Sigmoid colon (tissue), 7 donors: ENCODE measurements at places on chromosomes 7 and 10.
A peak's percentile ranks its signal among the peaks of the same experiment; 100 is the strongest.

- no peak for DNase-seq
These were observed 1.9 kb downstream of the DHX32 start for GRCh38 chr10:125878957-125879835.

- no peak for DNase-seq
These were observed 108.0 kb upstream of the YAE1 start for GRCh38 chr7:39458061-39458745.

DNA sequence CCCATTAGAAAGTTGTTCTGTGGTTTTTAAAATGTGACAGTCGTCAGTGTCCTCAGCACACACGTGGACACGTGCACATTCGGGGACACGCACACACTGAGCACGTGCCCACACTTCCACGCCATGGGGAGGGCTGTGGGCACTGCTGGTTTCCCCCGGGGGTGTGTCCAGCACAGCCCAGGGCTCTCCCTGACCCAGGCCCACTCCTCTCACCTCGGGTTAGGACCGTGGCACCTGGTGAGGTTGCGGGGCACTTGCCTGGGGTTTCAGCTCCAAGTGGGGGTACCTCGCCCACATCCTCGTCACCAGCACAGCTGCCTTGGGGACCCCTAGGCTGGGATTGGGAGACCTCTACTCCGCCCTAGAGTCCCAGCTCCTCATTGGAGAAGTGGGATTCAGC is 20.7 kb downstream of the GET4 start:
- DNase-seq = no peak

DNA sequence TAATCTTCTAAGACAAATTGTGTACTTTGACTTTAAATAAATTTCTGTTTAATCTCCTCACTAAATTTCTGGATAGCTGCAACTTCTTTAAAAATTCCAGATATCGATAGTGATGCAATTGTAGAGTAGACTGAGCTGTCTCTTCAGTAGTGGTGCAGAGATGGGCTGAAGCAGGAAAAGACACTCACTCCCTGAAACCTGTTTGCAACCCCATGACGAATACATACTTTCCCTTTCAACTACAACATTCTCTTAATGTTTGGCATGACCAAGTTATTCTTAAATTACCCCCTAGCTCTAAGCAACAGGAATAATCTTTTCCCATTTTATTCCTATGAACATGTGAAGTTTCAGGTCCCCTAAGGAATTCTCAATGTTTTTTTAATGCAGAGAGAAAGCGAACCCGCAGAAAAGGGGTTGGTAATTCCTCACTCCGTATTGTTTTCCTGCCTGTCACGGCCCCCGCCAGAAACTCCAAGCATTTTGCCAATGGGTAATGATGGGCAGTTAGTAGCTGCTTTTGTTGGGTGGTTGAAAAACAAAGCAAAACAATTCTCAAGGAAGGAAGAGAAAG is 1.3 kb downstream of the THSD7A start:
- DNase-seq = no peak

- peak; percentile 61 for DNase-seq
These were observed 44.9 kb upstream of the CHST15 start for GRCh38 chr10:124138195-124138882.

DNA sequence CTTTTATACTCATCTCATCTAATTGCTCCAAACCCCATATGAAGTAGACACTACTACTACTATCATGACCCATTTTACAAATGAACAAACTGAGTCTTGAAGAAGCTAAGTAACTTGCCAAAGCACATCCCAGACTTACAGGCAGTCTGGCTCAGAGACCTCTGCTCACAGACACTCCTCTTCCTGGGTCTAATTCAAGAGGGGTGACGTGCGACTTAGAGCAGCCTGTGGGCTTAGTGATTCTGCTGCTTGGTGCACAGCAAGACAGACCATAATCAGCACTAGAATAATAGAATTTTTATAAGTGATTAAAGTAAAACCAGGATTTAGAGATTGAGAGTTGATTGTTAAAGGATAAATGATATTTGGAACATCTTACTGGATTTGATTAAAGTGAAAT is 750.8 kb downstream of the AUTS2 start:
- no peak for DNase-seq

DNA sequence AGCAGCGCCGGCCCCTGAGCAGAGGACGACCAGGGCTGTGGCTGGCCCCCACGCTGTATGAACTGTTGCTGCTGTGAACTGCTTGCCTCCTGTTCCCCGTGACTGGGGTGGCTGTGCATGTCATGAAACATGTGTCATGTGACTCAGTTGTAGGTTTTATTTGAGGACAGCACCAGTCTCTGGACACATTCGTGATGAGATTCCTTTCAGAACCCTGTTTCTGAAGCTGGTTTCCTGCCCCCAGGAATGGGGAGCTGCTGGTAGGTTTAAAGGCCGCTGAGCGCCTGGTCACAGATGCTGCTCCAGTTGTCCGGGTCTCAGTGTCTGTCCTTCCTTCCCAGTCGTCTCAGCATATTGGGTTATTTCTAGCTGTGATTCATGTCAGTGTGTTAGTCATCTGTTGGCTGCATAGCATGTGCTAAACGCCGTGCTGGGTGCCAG is 79.1 kb upstream of the PPIF start:
- no peak for DNase-seq

- DNase-seq = peak; percentile 61
These were observed 113.1 kb downstream of the INPP5A start for GRCh38 chr10:132650611-132651250.

- DNase-seq = no peak
These were observed 54.7 kb upstream of the CCNJ start for GRCh38 chr10:95988702-95989101.

DNA sequence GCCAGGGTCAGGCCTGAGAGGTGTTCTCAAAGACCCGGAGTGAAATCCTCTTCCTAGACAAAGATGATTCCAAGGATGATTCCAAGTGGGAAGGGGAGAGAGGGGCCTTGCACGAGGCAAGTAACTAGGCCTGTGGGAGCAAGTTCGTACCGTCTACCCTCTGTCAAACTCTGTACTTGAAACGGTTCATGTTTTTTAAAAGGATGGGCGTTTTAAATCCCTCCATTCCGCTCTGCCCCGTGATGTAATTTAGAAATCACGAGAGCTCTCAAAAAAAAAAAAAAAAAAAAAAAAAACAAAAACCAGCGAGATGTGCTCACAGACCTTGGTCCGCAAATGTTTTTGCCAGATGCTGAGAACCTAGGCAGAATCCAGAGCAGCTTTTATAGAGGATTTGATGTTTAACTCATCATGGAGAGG is 114.7 kb upstream of the CARD11 start:
- DNase-seq = no peak

- no peak for DNase-seq
These were observed 61.7 kb downstream of the DOCK1 start for GRCh38 chr10:126966938-126967337.

DNA sequence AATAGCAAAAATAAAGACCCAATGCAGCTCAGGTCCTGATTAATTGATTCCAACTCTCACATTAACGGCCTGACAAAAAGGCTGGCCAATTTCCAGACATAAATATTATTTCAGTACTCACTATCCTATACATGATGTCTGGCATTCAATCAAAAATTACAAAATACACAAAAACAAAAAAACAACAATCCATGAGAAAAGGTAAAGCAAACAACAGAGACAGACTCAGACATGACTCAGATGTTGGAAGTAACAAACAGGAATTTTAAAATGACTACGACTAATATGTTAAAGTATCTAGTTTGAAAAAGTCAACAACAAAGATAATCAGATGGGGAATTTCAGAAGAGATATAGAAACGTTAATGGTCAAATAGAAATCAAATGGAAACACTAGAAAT is 152.8 kb downstream of the AMPH start:
- DNase-seq = no peak

- no peak for DNase-seq
These were observed 72.7 kb upstream of the ASAH2 start for GRCh38 chr10:50324046-50324445.

GRCh38 chr7:129489491-129489890 is 12.8 kb upstream of the SMKR1 start:
- DNase-seq = no peak

DNA sequence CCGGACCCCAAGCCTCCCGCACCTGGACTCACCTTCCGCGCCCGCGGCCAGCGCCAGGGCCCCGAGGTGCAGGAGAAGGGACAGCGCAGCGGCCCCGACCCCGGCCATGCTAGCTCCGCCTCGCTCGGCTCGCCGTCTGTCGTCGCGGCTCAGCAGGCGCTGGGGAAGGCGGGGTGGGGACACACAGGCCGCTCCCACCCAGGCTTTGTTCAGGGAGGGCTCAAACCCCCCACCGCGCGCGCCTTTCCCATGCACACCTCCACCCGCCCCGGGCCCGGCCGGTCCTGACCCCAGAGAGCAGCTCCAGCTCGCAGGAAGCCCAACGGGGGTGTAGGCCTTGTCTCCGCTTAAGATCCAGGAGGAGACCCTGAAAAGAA is at the start of gene KCP:
KCP (minus strand) TSS at position 141 of the 377 bp plus-strand sequence; CDS start at position 108, 33 bp downstream.
- DNase-seq = peak; percentile 56

DNA sequence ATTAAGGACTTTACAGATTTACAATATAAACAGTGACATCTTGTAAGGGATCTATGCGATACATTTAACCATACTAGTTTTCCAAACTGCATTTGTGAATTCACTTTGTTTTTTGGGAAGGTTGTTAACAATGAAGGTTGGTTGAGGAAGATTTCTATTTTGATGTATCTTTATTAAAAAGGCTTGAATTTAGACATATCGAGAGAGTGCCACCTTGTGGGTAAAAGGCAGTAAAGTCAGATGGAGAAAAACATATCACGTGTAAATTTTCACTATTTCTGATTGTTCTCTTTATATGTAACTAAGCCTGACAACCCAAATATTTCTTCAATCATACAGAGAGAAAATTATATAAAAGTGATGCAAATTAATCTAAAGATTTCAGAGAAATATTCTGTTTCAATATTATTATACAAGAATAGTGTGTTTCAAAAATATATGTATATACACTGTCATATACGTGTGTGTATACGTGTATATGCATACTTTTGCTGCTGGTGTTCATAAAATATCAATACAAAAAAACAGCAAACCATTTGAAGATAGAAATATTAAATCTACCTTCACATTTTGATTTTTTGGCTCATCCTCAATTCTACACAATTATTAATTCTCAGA is 988.6 kb downstream of the SORCS1 start:
- no peak for DNase-seq

DNA sequence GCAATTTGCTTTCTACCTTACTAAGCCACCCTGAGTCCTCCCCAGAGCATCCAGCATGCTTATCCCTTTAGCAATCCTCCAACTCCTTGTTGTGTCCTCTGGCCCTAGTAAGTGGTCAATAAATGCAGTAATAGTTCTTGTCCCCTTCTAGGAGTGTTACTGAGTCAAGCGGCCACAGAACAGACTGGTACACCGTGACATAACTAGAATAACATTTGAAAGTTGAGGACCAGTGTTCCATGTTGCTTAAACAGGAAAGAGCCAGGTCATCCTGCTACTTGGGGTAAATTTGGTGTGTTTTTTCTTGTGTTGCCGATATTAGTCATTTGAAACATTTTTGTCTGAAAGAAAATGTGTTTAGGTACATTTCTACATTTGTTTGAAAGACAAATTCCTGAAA is 4.8 kb upstream of the CDK6 start:
- DNase-seq = no peak

- DNase-seq = peak; percentile 44
These were observed 210.8 kb downstream of the ADARB2 start for GRCh38 chr10:1526436-1527055.

DNA sequence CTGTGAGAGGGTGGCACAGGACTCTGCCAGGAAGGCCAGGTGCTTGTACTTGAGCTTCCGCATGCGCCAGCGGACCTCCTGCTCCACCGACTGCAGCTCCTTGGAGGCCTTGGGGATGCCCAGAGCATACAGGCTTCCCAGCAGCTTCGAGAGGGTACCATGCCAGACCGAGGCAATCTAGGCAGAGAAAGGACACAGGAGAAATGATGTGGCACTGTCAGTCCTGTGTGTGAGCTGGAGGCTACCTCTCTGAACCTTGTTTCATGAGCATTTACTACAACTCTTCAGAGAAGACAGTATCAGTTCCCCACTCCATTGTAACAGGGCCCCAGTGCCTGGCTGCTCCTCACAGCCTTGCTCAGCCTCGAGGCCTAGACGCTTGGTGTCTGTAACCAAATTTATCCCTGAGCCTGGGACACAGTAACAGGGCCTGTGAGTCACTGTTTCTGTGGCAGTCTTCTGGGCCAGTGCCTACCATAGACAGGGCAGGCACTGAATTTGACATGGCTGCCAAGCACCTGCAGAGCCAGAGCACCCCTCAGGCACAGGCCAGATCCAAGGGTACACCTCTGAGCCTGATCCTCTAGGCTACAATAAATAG is 5.8 kb downstream of the TBRG4 start:
- no peak for DNase-seq

- no peak for DNase-seq
These were observed 9.7 kb downstream of the TMEM130 start for GRCh38 chr7:98860071-98860470.

- DNase-seq = no peak
These were observed 26.9 kb downstream of the PPP1R3C start for GRCh38 chr10:91605968-91606367.
